ENCODE measurements at places on chromosomes 3 and 15.

GRCh38 chr3:102536456-102536855, 101.6 kb downstream of the ZPLD1 start:
- DNase-seq, result no peak

DNA sequence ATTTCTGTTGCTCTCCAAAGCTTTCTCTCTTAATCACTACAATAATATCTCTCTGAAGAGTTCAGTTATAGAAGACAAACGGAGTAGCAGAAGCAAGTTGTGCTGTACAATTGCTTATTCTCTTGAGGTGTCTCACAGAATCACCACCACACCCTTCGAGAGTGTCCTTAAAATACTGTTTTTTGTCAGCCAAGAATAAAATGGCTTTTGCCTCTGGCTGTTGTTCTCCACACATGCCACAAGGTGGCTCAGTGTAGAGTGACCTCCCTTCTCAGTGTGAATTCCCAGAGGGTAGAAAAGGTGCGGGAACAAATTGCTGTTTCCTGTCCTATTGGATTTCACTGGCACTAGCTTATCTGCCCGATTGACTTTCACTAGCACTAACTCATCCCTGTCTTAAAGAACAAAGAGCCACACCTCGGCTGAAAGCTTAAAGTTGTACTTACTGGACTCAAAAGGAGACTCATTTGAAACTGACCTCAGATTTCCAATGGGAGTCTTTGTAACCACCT, 134.2 kb upstream of the SATB1 start:
- DNase-seq, result no peak

DNA sequence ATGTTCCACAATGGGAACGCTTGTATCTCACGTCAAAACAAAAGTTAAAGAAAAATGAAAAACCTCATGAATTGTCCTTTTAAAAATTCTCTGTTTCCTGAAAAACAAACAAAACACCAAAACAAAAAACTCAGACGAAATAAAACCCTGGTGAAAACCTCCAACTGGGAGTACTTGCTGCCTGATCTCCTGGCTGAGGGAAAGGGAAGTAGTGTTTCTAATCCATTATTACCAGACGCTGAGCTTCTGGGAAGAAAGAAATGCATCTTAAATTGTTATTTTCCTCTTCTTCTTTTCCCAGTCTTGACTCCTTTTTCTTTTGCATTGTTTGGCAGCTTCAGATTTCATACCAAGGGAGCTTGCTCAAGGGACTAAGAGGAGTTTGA, 243.2 kb upstream of the RGMA start:
- no peak for DNase-seq

- DNase-seq, result peak; percentile 41
Observed at GRCh38 chr3:115790759-115791158, 167.4 kb downstream of the GAP43 start.

DNA sequence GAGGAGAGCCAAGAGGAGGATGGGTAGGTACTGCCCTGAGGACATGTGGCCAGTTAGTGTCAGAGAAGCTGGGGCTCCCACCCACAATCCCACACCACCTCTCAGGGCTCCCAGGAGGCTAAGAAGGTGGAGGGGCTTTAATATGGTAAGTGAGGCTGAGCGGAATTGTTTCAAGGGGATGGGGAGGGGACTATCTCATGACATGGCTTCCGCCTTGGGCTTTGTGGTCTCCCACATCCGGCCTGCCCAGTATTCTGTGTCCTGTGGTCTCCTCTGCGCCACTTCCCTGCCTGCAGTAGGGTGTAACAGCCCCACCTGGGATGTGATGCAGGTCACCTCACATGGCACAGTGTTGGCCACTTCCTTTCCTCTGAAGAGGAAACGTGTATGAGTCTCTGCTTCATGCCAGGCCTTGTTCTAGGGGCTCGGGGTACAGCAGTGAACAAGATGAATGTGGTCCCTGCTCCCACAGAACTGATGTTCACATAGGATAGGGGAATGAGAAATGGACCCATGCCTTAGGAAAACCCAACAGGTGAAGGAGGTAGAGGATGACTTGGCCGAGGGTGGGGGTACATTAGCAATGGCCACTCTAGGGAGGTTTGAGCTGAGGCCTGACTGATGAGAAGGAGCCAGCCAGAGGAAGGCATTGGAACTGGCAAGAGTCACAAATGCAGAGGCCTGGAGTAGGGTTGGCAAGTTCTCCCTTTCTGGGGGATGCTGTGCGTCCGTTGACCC, 3.2 kb downstream of the NEIL1 start:
- DNase-seq, result peak; percentile 38

GRCh38 chr3:172853921-172854666, 103.6 kb downstream of the ECT2 start:
- no peak for DNase-seq

- no peak for DNase-seq
Observed at GRCh38 chr15:27529399-27529798, 558.4 kb downstream of the GABRG3 start.

- DNase-seq, result no peak
Observed at GRCh38 chr15:79519628-79520027, 87.5 kb downstream of the MINAR1 start.

- DNase-seq, result no peak
Observed at GRCh38 chr3:113454057-113454456, 12.8 kb upstream of the CFAP44 start.

- no peak for DNase-seq
Observed at GRCh38 chr3:156788846-156789245, 37.3 kb upstream of the LEKR1 start.

DNA sequence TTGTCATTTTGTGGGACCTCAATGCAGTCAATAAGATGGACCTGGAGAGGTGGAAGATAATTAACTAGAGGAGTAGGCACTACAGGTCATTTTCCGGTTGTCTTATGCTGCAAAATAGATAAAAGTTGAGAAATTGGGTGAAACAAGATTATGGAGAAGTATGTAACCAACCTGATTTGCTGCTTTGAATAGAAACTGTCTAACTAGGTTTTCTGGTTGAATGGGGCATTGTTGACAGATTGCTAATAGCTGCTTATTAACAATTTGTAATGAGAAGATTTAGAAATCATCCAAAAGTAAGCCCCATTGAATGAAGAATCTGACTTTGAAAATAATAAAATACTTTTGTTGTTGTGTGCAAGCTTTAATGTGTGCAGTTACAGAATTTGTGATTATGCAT, 26.2 kb downstream of the PIAS1 start:
- DNase-seq, result no peak

DNA sequence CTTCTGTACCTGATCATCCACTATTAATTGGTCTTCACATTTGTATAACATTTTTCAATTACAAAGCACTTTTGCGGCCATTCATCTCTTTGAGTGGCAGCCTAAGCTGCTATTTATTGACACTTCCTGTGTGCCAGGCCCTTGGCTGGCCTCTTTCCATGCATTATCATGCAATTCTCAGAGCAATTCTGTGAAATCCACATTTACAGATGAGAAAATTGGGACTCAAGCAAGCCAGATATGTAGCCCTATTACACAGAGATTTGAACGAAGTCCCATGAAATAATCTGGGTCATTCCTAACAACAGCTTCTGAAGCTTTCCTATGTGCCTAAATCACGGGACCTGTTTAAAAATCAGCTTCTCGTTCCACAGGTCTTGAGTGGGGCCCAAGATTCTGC, 17.4 kb downstream of the SLC6A1 start:
- no peak for DNase-seq

DNA sequence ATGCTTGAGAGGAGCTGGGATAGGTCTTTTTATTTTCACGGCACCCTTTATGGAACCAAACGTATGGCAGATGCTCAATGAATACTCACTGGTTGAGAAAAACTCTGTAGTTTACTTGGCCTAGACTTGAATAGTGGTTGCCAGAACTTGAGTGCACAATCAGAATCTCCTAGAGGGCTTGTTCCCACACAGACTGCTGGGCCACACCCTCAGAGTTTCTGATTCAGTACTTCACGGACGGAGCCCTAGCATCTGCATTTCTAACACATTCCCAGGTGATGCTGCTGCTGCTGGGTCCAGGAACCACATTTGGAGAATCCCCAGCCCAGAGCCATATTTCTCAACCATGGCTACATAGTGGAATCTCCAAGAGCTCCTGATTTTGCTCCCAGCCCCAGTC, 24.6 kb downstream of the CA12 start:
- DNase-seq, result no peak

GRCh38 chr15:68187559-68187958, 17.6 kb downstream of the CALML4 start:
- DNase-seq, result no peak

- no peak for DNase-seq
Observed at GRCh38 chr3:23442598-23443383, 239.7 kb downstream of the UBE2E2 start.

DNA sequence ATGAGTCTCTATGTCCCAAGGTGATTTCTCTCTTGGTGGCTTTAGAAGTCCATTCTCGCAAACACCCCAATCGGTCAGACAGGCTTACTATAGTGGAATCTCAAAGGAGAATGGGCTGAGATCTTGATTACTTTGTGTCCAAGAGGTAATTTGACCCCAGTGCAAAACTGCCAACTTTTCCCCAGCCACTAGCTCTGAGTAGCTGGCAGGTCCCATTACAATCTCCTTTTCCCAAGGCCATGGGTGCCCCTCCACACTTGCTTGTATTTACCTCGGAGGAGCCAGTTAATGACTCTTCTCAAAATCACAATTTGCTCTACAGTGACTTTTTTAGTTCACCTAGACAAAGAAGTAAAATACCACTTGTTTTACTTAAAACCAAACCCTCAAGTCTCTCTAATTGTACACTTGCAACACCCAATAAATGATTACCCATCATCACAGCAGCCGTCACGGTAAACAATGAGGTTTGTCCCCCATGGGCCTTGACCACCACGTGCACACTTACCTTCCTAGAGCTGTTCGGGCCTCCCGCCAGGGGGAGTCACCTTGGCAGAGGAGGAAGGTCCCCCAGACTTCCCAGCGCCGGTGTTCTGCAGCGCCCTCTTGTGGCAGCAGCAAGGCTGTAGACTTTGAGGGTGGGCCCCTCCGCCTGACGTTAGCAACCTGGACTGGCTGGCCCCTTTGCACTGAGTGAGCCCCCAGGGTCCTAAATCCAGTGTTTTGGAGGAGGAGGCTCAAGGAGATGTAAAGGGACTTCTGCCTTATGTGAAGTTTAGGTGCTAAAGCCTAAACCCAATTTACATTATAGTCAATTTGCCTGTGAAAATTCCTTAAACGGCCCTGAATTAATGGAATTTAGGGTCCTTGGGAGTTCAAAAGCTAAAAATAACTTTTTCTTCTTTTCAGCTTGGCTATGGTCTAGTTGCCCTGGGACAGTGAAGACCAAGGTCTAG, 18.7 kb upstream of the HDAC11 start:
- peak; percentile 57 for DNase-seq

Data from activated CD4-positive, alpha-beta T cell treated with anti-CD3 and anti-CD28 coated beads for 1 hour (primary cell).